ENCODE measurements at places on chromosomes 6 and 20.

GRCh38 chr6:2072453-2072852, 173.0 kb downstream of the GMDS start:
- no peak for DNase-seq

- DNase-seq = no peak
These were observed 110.7 kb downstream of the OGFRL1 start for GRCh38 chr6:71399279-71399678.

DNA sequence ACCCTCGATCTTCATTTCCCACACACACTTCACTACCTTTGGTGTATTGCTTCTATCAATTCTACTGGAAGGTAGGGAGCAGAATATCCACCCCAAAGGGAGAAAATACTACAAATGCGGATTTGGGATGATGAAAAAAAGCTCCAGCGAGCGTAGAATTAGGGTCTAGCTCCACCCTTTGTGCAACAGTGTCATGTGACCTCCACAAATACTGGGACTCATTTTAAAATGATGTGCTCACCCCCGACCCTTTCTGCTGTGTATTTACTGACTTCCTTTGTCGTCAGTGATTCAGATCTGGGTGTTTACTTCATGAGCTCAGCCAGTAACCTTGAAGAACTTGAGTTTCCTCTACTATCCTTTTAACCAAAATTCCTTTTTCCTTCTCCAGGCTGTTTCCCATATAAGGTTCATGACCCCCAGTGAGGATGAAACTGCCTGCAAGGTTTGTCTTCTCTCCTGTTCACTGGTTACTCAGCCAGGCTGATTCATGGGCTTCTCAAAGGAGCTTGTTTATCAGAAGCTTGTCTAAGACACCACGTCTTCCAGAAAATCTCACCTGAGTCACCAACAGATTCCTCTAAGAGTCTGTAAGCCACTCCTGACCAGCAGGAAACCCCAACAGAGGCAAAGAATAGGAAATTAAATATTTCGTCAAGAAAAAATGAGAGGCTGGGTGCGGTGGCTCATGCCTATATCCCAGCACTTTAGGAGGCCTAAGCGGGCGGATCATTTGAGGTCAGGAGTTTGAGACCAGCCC, 39.6 kb upstream of the PAX1 start:
- no peak for DNase-seq

- DNase-seq = no peak
These were observed 67.5 kb upstream of the TFB1M start for GRCh38 chr6:155381673-155382337.

- DNase-seq = no peak
These were observed 25.2 kb upstream of the NHSL1 start for GRCh38 chr6:138524526-138524925.

DNA sequence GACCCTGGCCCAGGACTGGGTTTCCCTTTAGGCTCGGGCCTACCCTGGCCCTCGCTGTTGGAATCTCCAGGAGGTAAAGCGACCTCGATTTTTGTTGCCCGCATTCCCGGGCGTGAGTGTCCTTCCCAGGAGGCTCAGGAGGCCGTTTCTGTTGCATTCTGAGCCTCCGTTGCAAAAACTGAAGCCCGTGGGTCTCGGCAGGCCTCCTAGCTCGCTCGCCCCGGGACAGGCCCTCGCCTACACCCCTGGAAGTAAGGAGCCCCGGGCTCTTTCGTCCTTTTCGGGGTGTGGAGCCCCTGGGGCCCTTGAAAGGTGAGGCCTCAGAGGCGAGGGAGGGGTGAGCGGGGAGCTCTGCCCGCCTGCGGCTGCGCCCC, 2.3 kb downstream of the NR2E1 start:
- DNase-seq = no peak

DNA sequence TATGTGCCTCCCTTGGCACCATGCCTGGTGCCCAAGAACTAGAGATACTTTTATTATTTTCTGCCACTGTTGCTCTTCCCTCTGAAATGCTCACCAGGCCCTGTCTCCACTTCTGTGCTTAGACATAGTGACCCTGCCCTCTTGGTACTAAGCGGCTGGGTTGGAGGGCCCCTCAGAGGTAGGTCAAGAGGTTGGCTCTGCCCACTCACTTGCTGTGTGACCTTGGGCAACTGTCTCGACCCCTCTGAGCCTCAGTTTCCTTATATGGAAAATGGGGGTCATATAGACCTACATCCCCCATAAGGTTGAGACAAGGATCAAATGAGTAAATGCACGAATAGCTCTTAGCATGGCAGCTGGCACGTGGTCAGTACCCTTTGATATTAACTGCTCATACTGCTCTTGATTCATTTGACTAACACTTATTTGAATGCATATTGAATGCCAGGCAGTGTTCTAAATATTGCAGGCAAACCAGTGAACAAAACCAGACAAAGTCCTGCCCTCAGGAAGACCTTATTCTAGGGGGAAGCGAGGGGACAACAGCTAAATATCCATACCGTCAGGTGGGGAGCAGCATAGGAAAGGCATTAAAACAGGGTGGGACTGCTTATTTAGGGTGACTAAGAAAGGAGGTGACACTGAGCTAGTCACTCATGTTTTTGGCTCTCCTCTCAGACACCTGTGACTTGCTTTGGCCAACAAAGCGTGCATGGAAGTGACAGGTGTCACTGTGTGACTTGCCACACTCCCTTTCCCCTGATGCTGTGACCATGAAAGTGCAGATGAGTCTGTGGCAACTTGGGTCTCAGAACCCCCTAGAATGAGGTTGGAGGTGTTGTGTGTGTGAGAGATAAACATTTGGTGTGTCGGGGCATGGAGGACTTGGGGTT, 14.3 kb upstream of the SPO11 start:
- no peak for DNase-seq

DNA sequence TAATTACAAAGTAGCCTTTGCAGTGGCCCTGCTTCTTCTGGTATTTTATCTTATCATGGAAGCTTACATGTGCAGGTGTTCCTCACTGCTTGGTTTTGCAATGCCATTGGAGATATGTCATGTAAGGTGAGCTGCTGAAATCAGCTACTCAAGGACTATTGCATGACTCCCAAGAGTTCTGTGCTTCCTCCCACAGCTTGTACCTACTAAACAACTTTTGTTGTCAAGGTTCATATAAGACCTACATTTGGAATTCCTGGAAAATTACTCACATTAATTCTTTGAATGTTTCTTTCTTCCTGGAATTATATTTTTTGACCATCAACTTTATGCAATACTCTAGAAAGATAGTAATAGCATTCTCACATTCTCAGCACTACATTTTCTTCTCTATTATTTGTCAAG, 427.5 kb upstream of the HSF2 start:
- DNase-seq = no peak

DNA sequence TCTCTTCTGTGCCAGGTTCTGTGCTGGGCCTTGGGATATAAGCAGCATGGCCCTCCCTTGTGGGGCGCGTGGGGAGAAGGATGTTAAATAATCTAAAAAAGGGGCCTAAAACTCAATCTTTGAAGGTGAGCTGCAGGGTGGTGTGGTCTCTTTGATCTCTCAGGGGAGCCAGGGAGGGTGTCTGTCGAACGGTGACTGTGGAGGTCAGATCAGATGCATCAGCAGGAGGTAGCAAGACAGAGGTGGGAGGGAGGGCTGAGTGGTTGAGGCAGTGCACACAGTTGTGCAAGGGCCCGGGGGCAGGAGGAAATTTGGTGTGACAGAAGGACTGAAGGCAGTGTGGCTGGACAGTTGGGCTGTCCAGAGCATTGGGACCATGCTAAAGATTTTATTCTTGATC, 287.3 kb downstream of the BMP7 start:
- no peak for DNase-seq

- DNase-seq = no peak
These were observed 22.0 kb downstream of the KIF13A start for GRCh38 chr6:17965397-17965796.

DNA sequence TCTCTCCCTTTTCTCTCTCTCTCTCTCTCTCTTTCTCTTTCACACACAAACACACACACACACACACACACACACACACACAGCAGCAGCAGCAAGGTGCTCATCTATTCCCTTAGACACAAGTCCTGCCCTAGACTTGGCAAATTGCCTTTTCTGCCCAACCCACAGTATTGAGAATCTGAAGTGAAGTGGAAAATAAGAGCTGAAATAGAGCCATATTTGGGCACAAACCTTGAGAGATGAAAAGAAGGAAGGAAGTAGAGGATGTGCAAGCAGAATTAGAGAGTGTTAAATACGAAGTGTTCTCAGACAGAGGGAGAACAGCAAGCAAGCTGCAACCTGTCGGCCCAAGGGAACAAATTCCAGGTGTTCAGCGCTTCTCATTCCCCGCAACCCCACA, 557.5 kb upstream of the NOX3 start:
- no peak for DNase-seq

- DNase-seq = no peak
These were observed 36.0 kb downstream of the SUMO4 start for GRCh38 chr6:149435919-149436586.
